ENCODE measurements at places on chromosomes 3 and 15. TPM values are rescaled to one million over a fixed set of nuclear protein-coding genes. Genes with fewer than 3 reads are reported as not detected.

- no peak for DNase-seq
Measured at GRCh38 chr15:55827955-55828354, 85.0 kb upstream of the PRTG start.

DNA sequence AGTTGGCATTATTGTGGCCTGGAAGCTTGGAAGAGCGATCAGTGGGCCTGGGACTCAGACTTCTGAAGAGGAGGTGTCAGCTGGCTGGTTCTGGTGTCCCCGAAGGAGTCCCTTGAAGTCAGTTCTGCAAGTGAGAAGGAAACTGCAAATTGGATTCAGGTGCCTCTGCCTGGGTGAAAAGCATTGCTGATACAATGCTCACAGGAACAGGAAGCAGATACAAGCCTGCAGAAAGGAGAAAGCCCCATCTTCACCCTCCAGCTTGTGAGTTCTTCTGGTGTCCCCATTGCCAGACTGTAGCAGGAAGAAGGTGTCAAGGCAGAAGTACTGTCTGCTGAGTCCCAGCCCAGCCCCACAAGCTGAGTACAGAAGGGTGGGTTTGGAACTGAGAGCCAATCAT lies 271.3 kb downstream of the PLOD2 start:
- no peak for DNase-seq

DNA sequence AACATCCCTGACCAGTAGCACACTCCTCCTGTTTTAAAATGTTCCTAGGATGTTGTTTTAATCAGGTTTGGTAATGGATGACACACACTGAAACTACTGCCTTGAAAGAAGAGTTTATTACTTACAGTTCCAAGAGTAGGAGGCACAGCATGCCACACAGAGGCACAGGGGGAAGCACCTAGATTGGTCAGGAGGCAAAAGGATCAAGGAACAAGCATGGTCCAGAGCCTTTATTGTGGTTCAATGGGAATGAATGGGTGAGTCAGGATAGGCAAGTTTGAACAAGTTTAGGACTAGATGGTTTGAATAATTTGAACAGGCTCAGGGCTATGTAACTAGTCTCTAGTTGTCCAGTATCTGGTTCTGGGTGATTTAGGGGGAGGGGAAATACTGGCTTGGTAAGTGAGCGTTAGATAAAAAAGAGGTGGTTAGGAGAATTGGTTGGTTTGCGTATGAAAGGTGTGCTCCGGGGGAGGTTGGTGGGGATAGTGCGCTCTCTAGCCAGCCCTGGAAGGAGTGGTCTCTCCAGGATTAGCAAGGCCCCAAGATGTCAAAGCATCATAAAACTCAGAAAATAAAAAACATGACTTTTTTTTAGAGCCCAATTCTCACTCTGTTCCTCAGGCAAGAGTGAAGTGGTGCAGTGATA lies 35.1 kb downstream of the TMOD3 start:
- DNase-seq, result no peak

DNA sequence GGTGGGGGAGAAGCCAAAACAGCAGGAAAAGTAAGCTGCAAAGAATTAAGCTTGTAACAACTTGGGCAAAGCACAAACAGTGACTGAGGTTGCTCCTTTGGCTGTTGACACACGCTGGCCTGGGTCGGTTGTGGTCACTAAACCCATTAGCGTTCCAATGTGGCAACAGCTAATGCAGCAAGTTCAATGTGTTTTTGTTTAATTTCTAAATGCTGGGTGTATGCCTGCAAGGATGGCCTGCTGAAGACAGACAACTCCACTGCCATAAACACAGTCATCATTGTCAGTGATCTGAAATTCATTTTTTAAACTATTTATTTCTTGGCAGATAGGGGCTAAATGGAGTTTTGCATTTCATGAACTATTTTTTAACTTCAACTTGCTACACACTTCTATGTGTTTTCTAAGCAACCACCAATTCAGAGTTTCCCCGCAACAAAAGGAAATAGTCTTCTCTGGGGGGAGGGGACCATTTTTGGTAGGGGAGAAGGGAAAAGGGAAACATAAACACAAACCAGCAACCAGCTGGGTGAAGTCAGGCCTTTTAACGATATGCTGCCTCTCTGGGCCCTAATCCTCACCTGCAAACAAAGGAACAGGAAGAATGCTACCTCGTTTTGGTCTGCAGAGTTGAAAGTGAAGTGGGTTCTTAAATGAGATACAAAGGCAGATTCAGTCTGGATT lies 34.8 kb upstream of the WNT5A start:
- DNase-seq, result no peak

GRCh38 chr3:45137656-45138181 lies 8.5 kb downstream of the CDCP1 start:
- DNase-seq, result no peak

- DNase-seq, result no peak
Measured at GRCh38 chr3:152177757-152178156, 91.0 kb upstream of the MBNL1 start.

- DNase-seq, result no peak
Measured at GRCh38 chr3:184821034-184821433, 9.1 kb downstream of the VPS8 start.

DNA sequence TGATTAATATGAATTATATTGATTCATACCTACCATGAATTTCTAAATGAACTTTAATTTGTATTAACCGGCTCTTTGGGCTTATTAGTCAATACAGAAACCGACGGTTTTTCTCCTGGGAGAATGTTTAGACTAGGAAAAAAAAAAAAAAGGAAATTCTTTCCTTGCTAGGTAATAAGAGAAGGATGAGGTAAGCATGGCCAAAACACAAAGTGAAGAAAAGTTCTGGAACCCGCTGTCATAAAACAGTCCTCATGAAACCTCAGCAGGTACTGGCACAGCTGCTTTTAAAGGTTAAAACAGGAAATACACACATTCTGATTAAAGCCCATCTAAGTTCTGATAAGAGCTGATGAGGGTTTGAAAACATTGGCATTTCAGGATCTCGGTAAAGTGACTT lies 30.8 kb upstream of the PSTPIP1 start:
- DNase-seq, result no peak

- no peak for DNase-seq
Measured at GRCh38 chr3:80542456-80542855, 774.7 kb upstream of the ROBO1 start.

DNA sequence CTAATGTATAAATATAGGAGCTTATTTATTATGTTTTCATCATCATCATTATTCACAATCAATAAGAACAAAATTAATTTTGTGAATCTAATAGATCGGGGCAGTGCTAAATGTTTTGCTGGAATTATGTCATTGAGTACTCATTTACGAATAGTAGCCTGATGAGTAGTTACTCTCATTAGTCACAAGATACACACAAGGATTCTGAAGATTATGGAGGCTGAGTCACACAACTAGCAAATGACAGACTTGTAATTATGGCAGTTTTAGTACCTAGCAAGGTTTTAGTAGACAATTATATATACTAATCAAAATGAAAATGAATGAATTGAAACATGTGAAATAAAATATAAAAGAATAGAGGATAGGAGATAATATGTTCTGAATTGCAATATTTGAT lies 954.2 kb downstream of the CADM2 start:
- no peak for DNase-seq

- DNase-seq, result no peak
Measured at GRCh38 chr3:83453056-83453455, 1505.7 kb upstream of the CADM2 start.

GRCh38 chr3:184610245-184610871 lies 48.8 kb downstream of the EPHB3 start:
- DNase-seq, result no peak

GRCh38 chr15:43762824-43763223 lies 13.9 kb downstream of the ELL3 start:
- no peak for DNase-seq

GRCh38 chr15:72967397-72967796 lies 84.9 kb upstream of the NEO1 start:
- DNase-seq, result no peak

DNA sequence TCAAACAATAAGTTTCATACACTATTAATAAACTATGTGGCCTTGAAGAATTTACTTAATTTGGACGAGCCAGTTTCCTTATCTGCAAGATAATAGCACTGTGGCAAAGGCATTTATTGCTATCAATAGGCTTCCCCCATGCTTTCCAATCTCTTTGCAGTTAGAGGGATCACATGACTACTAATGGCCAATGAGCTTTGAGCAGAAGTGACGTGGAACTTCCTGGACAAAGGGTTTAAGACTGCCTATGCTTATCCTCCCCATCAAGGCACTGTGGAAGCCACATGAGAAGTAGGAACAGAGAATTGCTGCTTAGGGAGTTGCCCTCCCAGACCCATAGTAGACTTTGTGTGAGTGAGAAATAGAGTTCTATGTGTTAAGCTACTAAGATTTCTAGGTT lies 16.7 kb upstream of the ZMAT3 start:
- DNase-seq, result no peak

- peak; percentile 54 for DNase-seq
Measured at GRCh38 chr3:195869413-195870001, 38.8 kb downstream of the TNK2 start.

DNA sequence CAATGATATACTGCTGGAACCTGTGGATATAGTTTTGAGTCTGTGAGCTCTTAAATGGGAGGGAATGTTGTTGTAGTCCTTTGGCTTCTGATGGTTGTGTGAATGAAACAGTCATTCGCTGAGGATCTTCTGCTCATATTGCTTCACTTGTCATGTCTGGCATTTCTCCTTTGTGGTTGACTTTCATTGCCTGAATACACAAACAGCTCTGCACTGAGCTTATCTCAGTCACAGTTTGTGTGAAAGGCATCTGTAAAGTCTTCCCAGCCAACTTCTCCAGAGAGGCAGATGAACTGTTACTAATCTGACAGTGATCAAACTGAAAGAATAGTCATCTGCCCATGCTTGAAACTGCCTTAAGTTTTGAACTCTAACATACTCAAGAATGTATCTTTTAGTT lies 59.8 kb downstream of the TMED3 start:
- no peak for DNase-seq

DNA sequence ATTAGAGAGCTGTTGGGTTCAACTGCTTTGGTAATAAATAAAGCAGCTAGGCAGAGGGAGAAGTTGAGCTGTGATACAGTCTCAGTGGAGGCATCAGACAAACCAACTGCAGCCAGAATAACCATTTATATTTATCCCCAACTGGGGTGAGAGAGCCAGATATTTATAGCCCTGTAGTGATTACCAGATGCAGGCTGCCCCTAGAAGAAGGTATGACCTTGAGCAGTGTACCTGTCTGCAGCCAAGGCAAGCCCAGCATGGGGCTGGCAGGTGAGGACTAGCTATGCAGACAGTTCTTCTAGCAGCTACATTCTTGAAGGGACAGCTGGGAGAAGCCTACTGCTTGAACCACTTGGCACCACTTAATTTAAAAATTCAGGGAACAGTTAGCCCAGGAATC lies 144.4 kb upstream of the EPHA3 start:
- no peak for DNase-seq

DNA sequence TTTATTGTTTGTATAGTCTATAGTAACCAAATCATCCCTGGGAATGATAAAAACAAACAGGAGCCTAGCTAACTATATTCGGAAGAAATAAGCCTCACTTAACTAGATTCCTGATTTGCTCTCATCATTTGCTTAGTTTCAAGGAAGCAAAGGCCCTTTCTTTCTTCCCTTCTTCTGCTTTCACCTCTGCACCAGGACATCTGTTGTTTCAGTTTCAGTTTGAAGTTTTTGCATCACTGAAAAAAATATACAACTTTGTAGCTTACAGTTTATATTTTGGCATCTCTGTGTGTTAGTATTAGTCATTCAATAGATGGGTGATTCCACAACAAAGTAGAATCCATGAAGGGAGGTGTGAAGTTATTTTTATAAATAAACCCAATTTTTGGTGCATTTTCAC lies 113.6 kb upstream of the SNTN start:
- DNase-seq, result no peak

DNA sequence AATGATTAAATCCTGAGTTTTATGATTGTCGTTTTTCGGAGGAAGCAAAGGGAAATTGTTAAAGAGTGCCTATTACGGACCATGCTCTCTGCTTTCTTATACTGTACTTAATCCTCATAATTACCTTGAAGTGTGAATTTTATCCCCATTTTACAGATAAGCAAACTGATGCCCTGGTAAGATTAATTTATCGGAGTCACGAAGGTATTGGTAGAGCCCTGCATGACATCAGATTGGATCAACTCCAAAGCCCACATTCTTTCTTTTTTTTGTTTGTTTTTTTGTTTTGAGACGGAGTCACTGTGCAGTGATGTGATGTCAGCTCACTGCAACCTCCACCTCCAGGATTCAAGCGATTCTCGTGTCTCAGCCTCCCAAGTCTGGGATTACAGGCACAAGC lies 1.6 kb upstream of the GNB4 start:
- no peak for DNase-seq

- DNase-seq, result no peak
Measured at GRCh38 chr3:129282727-129283327, 4.2 kb downstream of the HMCES start.

GRCh38 chr3:16523778-16524177 lies 10.3 kb upstream of the RFTN1 start:
- DNase-seq, result no peak

DNA sequence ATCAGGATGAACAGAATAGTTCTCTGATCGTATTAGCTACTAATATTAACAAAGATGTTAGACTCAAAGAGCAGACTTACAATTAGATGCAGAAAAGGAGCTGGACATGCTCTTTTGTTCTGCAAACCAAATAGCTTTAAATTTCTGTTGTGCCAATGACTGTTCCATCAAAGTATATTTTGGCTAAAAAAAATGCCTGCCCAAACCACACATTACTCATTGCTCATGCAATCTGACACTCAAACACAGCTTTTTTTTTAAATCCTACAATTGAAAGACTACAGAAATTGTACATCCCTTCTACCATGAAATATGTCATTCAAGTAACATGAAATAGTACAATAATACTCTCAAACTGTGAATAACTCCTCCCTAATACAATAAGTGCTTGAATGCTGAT lies 48.6 kb downstream of the SHOX2 start:
- no peak for DNase-seq

- no peak for DNase-seq
Measured at GRCh38 chr15:99105514-99106341, 848 bp downstream of the SYNM start.

- DNase-seq, result no peak
Measured at GRCh38 chr15:73388256-73388781, 19.6 kb upstream of the HCN4 start.

CFAP100 gene
- not detected for total RNA-seq

IVD gene
- 88.6 TPM for total RNA-seq

CMTM8 gene
- 6.3 TPM for total RNA-seq

SLC2A2 gene
- not detected for total RNA-seq

SLC30A4 gene
- total RNA-seq, result 4.0 TPM

B3GALNT1 gene
- total RNA-seq, result 51.8 TPM

TEX9 gene
- 0.46 TPM for total RNA-seq

CACNA1D gene
- 1.1 TPM for total RNA-seq

IMPG2 gene
- 0.14 TPM for total RNA-seq

SPESP1 gene
- 4.0 TPM for total RNA-seq

SLC7A14 gene
- not detected for total RNA-seq

SLC24A5 gene
- total RNA-seq, result not detected

GCSAM gene
- total RNA-seq, result not detected

Measured in Right ventricle myocardium inferior (tissue), 1 donor.